Muscle of arm (tissue), 14 donors: ENCODE measurements at places on chromosomes 6 and 20.

- DNase-seq = no peak
Observed at GRCh38 chr6:168091381-168092264, 12.6 kb upstream of the FRMD1 start.

- DNase-seq = no peak
Observed at GRCh38 chr20:58605292-58606065, 45.6 kb upstream of the STX16 start.

GRCh38 chr6:134826889-134827737, 122.8 kb downstream of the ALDH8A1 start:
- DNase-seq = peak; percentile 63

GRCh38 chr20:50868509-50869495, 62.4 kb downstream of the ADNP start:
- no peak for DNase-seq

DNA sequence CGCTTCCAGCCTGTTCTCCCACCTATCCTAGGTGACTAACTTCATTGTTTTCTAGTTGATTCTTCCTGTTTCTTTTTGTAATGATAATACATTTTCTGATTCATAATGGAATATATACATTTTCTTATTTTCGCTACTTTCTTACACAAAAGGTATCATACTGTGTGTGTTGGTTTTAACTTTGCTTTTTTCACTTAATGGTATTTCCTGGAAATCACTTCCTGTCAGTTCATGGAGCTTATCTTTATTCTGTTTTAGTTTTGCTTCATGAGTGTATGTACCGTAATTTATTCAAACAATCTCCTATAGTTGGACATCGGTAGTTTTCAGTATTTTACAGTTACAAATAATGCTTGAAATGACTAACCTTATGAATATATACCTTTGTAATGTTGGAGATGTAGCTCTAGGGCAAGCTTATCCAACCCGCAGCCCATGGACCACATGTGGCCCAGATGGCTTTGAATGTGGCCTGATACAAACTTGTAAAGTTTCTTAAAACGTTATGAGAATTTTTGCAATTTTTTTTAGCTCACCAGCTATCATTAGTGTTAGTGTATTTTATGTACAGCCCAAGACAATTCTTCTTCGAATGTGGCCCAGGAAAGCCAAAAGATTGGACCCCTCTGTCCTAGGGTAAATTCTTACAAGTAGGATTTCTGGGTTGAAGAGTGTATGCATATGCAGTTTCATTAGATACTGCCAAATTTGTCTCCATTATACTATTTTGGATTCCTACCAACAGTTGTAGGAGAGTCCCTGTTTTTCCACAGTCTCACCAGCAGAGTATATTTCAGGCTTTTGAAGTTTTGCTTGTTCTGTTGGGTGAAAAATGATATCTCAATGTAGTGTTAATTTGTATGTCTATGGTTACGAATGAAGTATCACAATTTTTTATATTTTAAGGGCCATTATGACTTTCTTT, 16.7 kb downstream of the TRMT11 start:
- DNase-seq = no peak

DNA sequence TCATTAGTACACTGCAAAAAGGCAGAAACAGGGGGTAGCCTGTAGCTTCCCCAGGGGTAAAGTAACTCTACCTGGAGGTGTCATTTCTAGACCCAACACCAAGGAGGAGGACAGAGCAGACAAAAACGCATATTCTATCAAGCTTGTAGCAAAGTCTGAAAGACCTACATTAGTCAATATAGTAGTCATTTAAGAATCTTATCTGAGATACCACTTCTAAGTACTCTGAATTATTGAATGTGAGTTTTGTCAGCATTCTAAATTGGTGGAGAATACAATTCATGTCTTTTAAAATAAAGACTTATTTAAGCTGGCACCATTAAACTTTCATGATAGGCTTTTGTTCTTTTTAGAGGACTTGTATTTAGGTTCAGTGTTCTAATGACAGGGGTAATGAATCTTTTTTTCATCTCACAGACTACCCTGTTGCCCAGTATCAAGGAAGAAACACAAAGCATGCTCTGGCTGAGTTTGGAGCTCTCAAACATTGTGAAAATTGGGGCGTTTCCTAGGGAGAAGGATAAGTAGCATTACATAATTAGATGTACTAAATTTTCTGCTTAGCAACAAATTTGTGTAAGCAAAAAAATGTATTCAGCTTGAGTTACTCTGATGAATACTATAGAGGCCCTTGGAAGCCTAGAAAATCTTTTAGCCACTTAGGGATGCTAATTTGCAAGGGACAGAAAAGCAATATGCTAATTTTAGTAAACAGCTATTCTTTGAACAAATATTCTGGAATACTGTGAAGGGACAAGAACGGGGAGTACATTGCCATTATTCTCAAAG, 255.4 kb upstream of the HSF2 start:
- DNase-seq = no peak

- DNase-seq = no peak
Observed at GRCh38 chr20:20369250-20370093, 1.6 kb downstream of the INSM1 start.

DNA sequence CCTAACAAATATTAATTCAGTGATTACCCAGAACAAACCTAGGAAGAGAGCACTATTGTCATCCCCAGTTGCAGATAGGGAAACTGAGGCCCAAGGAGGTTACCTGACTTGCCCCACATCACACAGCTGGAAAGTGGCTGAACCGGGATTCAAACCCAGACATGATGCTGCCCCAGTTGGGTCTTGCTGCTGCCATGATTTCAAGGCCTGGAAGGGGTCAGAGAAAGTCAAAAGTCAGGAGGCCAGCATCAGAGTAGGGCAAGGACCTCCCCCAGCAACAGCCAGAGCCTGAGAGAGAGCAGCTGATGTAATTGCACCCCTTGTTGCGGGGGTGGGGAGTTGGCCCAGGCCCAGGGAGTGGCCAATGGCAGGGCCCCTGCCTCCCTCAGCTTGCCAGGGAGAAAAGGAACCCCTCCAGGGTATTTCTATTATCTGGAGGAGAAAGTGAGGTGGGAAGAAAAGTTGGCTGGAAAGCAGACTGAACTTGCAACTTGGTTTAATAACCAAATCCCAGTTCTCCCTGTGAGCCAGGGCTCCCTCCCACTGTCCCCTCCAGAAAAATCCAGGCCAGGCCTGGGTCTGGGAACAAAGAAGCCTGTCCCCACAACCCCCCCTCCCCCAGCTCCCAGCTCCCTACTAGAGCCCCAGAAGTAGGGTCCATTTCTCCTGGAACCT, 83.6 kb downstream of the MRPL14 start:
- DNase-seq = no peak

DNA sequence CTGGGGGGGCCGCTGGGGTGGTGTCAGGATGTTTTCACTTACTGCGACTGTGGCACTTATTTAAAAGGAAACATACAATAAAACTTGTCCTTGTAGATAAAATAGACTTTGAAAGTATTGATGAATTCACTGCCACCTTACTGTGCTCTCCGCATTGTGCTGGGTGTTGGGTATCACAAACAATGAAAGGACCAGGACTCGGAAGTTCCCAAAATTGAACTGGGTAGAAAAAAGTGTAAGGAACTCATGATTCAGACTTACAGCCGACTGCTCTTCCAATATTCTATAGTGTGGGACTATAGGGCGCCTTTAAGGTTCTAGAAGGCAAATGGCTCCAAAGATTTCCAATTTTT, 32.1 kb upstream of the ID4 start:
- peak; percentile 34 for DNase-seq

DNA sequence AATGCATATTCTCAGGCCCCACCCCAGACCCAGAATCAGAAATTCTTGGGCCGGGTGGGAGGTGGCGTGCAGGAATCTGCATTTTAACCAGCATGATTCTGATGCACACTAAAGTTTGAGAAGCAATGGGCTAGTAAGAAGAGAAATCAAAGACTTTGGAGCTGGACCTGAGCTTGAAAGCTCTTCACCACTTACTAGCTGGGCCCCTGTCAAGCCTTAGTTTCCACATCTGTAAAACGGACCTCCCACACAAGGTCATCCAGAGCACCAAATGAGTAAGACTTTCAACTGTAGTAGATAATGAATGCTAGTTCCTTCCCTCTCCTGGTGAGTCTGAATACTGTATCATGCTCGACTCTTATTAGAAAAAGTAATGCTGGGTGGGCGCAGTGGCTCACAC, 87.0 kb downstream of the TBC1D7 start:
- DNase-seq = no peak

- DNase-seq = no peak
Observed at GRCh38 chr20:38139977-38140753, 24.9 kb downstream of the TGM2 start.

DNA sequence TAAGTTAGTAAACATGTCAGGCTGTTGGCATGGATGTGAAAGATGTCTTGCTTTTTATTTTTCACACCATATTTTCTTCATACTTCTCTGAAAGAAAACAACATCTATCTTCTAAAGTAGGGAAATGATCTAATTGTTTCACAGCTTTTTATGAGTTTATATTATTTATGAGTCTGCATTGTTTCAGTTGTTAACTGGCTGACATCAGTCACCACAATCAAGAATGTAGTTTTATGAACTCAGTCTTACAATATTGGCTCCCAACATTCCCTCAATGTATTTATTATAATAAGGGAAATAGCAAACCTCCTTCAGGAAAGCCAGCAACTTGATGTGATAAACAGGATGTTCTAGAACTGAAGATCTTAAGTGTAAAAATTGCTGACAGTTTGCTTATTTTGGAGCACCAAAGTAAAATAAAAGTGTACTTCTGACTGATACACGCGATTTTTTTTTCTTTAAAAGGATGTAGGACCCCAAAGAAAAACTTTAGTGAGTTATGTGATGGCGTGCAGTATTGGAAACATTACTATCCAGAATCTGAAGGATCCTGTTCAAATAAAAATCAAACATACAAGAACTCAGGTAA, 106.0 kb downstream of the ADGRG6 start:
- DNase-seq = no peak

DNA sequence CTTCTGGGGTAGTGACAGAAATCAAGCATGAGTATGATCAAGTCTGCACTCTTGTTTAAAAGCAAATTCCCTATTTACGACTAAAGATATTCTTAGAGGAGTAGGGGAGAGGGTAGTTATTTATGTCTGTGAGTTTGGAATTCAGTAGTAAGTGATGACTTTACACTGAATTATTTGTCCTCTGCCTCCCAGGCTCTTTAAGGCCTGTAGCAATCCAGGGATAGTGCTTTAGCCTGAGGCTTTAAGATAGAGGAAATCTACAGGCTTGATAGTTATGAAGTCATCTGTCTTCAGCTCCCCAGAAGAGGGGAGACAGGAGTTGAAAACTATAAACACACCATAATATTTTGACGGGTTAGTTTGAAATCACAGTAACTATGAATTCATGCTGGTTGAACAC, 664.5 kb downstream of the EPM2A start:
- DNase-seq = no peak

DNA sequence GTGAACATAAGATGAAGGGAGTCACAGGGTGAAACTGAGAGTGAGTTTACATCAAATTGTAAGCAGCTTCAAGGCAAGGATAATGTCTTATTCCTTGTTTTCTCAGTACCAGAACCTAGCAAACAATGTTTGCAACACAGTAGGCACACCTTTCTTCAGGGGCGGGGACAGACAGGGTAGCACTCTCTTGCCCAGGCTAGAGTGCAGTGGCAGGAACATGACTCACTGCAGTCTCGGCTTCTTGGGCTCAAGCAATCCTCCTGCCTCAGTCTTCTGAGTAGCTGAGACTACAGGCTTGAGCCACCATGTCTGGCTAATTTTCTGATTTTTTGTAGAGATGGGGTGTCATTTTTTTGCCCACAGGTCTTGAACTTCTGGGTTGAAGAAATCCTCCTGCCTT, 299.8 kb downstream of the CD83 start:
- no peak for DNase-seq

GRCh38 chr6:14734416-14735340, 511.2 kb upstream of the JARID2 start:
- DNase-seq = no peak

DNA sequence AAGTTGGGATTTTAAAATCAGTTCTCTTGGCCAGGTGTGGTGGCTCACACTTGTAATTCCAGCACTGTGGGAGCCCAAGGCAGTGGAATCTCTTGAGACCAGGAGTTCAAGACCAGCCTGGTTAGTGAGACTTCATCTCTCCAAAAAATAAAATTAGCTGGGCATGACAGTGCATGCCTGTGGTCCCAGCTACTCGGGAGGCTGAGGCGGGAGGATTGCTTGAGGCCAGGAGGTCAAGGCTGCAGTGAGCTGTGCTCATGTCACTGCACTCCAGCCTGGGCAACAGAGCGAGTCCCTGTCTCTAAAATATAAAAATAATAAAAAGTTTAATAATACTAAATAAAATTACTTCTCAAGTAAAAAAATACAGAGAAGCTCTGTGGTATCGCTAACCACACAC, 77.5 kb downstream of the FOXA2 start:
- DNase-seq = no peak

GRCh38 chr20:25390538-25391528, at the start of gene ABHD12:
Gene ABHD12, minus strand, starts transcription at chr20:25390835. Its CDS starts 132 bp downstream, at chr20:25390703.
- DNase-seq = peak; percentile 94

GRCh38 chr6:25862199-25862598, 11.8 kb downstream of the SLC17A3 start:
- no peak for DNase-seq

DNA sequence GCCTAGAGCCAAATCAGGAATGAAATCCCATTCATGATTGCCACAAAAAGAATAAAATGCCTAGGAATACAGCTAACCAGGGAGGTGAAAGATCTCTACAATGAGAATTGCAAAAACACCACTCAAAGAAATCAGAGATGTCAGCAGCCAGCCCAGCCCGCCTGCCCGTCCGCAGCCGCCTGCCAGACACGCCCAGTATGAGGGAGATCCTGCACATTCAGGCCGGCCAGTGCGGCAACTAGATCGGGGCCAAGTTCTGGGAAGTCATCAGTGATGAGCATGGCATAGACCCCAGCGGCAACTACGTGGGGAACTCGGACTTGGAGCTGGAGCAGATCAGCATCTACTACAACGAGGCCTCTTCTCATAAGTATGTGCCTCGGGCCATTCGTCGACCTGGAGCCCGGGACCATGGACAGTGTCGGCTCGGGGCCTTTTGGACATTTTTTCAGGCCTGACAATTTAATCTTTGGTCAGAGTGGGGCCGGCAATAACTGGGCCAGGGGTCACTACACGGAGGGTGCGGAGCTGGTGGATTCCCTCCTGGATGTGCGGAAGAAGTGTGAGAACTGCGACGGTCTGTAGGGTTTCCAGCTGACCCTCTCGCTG, 13.4 kb downstream of the GABRR2 start:
- no peak for DNase-seq

- DNase-seq = no peak
Observed at GRCh38 chr20:2814076-2814475, 711 bp upstream of the C20orf141 start.

- peak; percentile 15 for DNase-seq
Observed at GRCh38 chr6:9140951-9141460, 705.7 kb upstream of the SLC35B3 start.

GRCh38 chr6:90160013-90160412, 136.6 kb downstream of the BACH2 start:
- no peak for DNase-seq

DNA sequence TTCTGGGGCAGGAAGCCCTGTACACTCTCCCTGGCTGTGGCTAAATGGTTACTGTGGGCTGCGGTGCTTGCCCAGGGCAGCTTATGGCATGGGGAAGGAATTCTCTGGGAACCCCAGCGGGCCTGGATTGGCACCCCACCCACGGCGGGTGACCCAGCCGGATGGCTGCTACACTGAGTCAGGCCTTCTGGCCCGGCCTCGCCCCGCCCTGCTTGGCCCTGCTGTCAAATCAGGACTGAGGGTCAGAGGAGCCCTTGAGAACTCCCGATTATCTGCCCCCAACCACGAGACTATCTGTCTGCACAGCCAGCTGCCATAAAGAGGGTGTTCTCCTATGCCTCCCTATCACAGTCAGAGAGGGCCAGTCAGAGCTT, 7.3 kb upstream of the ITPR3 start:
- no peak for DNase-seq

- DNase-seq = no peak
Observed at GRCh38 chr6:139165324-139165723, 30.4 kb downstream of the HECA start.
